ENCODE measurements at places on chromosomes 11 and 22.

- no peak for DNase-seq
These were observed 385.9 kb downstream of the INSC start for GRCh38 chr11:15500643-15501042.

DNA sequence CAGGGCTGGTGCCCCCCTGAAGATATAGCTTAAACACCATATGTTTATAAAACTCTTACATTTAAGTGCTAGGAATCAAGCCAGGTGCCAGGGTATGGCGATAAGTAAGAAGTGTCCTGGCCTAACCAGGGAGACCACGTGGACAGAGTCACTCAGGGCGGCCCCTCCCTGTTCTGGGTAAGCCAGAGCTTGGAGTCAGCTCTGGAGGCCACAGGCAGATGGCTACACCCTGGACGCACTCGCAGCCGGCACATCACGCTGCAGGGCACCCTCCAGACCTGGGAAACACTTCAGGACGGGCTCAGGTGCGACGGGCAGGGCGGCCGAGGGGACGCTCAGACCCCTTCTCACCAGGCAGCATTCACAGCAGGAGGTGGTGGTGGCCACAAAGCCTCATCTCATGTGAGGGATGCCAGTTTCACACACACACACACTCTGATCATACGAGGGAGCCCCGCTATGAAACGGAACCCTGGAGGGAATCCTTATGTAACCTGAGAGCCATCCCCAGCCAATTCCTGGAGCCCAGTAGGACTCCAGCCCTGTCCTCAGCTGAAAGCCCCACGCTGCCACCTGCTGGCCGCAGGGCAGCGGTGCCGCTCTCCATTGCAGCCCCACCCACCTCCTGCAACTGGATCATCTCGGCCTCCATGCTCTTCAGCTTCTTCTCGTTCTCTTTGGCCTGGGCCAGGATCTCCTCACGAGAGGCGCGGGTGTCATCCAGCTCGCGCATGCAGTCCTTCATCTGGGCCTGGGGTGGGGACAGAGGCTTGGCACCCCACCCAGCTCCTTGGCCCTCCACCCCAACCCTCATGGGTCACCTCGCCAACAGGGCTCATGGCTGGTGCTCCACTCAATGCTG is 33.4 kb downstream of the APOL1 start:
- DNase-seq: peak; percentile 39

DNA sequence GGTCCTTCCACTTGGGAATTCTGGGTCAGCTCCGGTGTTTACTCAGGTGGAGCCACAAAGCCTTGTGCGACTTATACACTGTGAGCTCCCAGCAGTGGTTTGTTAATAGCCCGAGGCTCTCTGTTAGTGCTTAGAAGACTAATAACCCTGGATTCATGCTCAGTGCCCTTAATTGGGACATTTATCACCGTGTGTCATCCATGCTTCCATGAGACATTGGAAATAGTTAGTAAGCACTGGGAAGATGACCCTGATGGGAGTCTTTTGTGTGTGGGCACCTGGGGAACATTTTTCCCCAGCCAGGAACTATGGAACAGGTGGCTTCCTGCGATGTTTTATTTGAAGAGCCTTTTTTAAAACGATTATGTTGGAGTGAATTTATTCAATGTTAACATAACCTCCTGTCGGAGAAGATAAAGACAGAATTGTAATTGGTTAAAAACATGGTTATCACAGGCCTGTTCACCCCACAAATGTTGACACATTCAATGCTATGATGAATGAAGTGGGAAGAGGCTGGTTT is 188.9 kb downstream of the MYO18B start:
- no peak for DNase-seq

DNA sequence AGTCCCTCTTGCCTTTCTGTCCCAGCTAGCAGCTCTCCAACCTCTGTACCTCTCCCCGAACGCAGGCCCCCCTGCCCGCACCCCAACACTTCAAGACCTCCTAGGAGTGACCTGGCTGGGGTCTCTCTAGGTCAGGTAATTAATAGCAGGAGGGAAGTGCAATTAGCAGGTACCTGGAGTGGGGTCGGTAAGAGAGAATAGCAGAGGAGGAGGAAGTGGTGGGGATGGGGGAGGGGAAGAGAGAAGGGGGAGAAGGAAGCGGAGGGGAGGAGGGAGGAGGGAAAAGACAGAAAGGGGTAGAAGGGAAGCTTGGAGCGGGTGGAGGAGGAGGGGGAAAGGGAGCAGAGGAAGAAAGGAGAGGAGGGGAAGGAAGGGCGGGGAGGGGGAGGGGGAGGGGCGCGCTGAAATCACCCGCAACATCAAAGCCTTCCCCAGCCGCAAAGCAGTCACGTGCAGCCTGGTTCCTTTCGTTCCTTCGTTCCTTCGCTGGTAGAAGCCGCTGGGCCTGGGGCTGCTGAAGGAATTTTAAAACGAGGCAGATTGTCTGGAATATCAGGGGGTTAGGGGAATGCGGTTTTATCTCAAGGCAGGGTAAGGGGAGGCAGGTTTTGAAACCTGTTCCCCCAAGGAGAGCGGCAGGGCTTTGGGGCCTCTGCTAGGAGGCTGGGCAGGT is 29.3 kb upstream of the TCF20 start:
- no peak for DNase-seq

DNA sequence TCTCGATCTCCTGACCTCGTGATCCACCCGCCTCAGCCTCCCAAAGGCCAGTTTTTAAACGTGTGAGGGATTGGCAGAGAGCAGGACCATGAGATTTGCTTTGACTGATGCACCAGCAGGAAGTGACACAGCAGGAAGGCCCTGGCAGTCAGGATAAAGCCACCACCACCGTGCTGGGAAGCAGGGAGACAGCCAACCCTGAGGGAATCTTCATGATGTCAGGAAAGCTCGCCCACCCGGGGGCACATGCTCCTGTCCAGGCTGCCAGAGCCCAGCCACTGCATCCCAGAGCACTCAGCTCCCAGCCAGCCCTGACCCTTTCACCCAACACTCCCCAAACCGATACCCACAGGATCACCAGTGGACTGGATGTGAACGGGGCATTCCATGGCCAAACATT is 6.1 kb downstream of the TUBGCP6 start:
- DNase-seq: no peak

DNA sequence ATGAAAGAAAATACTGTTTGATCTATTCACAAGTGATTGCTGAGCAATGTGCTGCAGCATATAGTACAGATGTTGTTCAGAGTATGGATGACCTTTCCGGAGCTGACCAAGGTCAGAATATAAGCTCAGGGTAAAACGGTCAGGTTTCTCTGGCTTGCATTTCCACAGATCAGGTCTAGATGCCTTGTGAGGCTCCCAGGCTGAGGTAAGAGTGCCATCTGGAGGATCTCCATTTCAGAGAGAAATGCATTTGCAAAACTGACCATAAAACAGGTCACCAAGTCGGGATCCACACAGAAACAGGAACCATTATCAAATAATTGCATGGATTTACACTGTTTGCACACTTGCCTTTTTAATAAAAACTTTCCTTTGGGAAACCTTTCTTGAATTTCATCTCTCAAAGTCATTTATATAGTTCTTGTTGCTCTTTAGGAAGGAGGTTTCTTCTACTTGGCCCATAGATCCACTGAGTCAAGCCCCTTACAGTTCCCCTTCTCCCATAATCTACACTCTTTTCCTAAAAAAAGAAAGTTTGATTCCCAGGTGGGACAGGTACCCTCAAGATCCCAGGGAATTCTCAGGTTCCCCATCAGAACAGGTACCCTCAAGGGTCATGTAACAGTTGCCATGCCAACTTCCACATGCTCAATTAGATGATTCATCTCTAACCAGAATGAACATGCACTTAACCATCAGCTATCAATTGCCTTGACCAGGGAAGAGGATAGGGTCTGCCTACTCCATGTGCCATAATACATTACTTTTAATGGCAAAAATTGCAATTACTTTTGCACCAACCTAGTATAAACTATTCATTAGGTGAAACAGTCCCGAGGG is 25.0 kb upstream of the TMPRSS5 start:
- no peak for DNase-seq

DNA sequence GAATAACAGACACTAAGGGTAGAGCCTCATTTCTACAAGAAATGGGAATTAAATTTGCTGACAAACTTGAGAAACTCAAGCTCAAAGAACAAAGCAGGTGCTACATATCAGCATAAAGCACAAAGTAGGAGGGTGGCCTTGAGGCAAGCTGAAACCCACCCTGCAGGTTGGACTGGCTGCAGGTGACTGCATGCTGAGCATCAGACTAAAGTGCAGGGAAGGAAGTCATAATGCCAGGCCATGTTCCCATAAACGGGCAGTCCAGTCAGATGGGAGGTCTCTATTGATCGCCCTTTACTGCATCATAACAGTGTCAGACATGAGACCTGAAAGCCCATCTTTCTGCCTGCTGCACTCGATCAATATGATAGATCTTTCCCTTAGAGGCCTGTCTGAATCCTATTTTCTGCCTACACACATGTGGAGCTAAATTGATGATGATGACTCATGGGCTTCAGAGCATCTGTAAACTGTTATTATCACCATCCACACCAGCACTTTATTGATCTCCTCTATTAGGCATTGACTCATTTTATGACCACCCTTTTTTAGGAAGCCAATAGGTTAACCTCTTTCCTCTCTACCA is 224.5 kb upstream of the DDI1 start:
- DNase-seq: no peak

GRCh38 chr11:13119941-13120520 is 110.9 kb downstream of the RASSF10 start:
- no peak for DNase-seq

DNA sequence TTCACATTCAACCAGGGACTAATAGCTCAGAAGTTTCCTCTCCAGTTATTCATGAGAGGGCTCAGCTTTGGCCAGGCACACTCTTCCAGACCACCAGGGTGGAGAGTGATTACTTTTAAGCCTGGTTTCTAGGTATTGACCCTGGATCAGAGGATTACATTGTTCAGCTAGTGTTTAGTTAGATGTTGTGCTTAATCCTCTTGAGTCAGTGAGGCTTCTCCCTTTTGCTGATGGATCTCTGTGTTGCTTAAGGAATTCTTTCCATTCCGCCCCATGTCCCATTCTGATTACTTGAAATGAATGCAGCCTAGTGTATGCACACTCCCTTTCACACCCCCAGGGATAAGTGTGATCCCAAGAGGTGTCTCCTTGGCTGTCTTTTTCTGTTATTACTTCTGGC is 271.7 kb upstream of the ANO5 start:
- DNase-seq: no peak

GRCh38 chr22:49255154-49255553 is 572.5 kb downstream of the BRD1 start:
- DNase-seq: no peak

DNA sequence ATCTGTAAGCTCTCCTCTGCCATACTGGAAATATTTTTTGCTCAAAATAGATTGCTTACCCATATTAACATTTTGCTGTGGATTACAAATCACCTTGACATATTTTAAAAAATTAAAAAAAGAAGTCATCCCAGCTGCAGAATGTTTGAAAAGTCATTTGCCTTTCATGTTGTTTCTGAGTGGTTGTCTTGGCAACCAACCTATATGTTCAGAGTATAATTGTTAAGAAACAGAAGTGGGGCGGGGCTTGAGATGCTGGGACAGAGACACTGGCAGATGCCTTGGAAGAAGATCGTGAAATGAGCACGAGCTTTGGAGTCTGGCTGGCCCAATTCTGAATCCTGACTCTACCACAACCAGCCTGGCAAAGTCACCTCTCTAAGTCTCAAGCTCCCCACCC is 348.2 kb downstream of the LARGE1 start:
- DNase-seq: no peak

GRCh38 chr22:46112405-46112804 is 37.9 kb upstream of the PPARA start:
- DNase-seq: no peak

- no peak for DNase-seq
These were observed 33.3 kb downstream of the EIF3M start for GRCh38 chr11:32616903-32617302.

GRCh38 chr11:8015753-8016239 is 28.7 kb downstream of the EIF3F start:
- no peak for DNase-seq

DNA sequence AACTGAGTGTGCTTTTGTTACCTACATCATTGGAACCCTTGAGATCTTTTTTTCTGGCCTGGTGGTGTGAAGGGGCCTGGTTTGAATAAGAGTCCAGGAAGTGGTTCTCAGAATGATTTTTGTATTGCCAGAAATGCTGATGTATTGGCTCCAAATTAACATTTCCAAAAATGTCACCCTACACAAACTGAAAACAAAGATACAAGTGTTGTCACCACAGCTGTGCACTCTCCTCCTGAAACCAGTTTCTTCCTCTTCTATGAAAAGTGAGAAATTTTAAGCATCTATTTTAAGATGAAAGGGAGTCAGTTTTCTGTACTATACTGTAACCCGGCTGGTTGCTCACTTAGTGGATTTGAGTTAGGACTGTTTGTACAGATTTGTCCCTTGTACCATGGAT is 218.8 kb downstream of the PGR start:
- DNase-seq: no peak

DNA sequence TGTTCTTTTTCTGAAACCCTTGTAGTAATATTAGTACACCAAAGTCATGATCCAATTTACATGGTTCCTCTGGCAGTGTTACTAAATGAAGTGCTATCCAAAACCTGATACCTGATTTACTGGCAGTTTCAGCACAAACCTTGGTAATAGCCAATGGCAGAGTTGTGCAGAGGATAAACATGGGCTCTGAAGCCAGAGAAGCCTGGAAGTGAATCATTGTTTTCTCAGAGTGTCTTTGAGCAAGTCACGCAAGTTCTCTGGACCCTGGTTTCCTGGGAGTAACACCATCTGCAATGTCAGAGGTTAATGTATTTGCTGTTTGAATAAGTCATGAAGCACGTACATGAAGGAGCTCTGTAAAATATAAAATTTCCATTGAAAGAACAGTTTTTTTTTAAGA is 222.3 kb upstream of the NARS2 start:
- no peak for DNase-seq

DNA sequence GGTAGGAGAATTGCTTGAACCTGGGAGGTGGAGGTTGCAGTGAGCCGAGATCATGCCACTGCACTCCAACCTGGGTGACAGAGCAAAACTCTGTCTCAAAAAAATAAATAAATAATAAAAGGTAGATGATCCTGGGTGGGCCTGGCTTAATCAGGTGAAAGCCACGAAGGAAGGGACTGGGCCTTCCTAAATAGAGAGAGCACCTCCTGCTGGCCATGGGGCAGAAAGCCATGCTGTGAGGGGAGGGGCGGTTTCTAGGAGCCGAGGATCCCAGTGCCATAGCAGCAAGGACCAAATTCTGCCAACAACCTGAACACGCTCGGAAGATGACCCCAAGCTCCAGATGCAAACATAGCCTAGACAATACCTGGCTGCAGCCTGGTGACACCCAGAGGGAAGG is 24.5 kb upstream of the DGKZ start:
- DNase-seq: no peak

DNA sequence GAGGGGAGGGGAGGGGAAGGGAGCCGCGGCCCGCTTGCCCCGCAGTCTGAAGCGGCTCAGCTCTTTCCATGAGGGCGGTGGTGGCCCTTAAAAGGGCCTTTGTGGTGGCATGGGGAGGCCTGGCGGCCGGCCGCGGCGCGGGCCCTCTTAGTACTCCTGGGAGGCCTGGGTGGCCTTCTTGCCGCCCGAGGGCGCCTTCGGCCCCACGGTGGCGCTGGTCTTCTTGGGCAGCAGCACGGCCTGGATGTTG is 6.9 kb downstream of the DPAGT1 start:
- DNase-seq: no peak

All from stimulated activated CD8-positive, alpha-beta memory T cell treated with anti-CD3 and anti-CD28 coated beads, Interleukin-4, amount 100 ng/mL, for 1 hour (primary cell).